Naive thymus-derived CD8-positive, alpha-beta T cell (primary cell): ENCODE measurements at places on chromosomes 13 and 19. TPM values are rescaled to one million over a fixed set of nuclear protein-coding genes. Genes with fewer than 3 reads are reported as not detected.

IQCN gene
- polyA plus RNA-seq = 0.06 TPM

MRPS12 gene
- 87.7 TPM for polyA plus RNA-seq

IL11 gene
- polyA plus RNA-seq = not detected

APLP1 gene
- not detected for polyA plus RNA-seq

TNNT1 gene
- polyA plus RNA-seq = not detected

CD22 gene
- 0.73 TPM for polyA plus RNA-seq

ZNF439 gene
- polyA plus RNA-seq = 3.9 TPM

DNA sequence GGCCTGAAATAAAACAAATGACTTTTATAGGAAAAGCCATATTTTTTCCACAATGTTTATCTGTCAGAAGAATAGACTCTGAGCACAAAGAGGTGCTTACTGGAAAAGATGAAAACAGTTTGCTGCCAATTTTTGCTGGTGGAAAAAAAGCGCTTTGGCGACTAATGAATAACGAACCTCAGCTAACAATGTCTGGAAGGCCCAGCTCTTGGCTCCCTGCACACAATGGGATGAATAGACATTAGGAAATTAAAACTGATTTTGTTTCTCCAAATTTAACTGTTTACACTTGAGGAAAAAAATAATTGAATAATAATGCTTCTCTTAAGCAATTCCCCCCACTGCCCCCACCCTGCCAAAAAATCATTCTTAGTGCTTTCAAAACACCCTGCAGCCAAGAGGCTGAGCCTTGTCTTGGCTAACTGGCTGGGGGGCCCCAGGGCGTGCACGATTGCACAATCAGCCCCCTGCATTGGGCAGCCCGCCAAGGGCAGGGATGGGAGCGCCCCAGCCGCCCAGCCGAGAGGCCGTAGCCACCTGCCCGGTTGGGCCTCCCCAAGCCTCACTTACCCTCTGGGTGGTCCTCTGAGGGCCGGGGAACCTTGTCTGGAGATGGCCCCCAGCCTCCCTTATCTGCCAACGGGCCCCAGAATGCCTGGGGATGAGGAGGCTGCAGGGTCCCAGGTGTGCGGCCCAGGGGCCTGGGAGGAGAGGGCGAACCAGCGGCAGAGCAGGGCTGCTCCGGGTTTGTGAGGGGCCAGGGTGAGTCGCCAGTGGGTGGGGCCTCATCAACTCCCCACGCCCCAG is 16.8 kb downstream of the CEBPG start:
- DNase-seq = no peak

DNA sequence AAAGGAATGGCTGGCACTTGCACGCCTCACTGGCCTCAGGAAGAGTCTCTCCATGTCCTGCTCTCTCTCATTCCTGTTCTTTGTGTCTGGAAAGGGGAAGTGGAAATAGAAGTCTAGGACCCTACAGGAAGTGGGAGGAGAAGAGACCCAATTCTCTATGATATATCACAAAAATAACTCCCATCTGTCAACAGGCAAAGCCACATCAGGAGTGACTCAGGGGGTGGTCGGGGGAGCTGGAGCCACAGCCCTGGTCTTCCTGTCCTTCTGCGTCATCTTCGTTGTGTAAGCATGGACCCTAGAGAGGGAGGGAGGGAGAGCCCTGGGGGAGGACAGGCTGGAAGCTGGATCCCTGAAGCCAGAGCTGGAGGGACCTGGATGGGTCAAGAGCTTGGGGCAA is 3.0 kb downstream of the SIGLEC9 start:
- DNase-seq = no peak

- DNase-seq = no peak
Observed at GRCh38 chr19:54523403-54523802, 20.8 kb downstream of the LAIR2 start.

DNA sequence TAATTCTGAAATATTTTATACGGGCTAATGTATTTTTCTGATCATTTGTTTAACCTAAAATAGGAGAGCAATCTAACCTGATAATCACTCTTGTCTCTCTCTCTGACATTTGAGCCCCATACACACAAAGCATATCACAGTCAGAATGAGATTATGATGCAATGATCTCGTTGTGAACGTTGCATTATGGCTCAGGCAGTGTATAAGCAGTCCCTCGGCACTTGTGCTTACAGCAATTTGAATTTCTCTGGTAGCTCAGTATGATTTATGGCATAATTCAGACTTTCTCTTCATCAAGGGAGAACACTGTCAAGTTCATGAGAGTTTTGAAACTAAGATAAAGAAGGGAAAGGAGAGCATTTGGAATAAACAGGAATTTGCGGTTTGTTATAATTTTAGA is 256.1 kb downstream of the DACH1 start:
- no peak for DNase-seq

- DNase-seq = no peak
Observed at GRCh38 chr13:112723771-112724170, 33.9 kb downstream of the ATP11A start.

- DNase-seq = no peak
Observed at GRCh38 chr19:10173527-10173926, 21.2 kb downstream of the DNMT1 start.

DNA sequence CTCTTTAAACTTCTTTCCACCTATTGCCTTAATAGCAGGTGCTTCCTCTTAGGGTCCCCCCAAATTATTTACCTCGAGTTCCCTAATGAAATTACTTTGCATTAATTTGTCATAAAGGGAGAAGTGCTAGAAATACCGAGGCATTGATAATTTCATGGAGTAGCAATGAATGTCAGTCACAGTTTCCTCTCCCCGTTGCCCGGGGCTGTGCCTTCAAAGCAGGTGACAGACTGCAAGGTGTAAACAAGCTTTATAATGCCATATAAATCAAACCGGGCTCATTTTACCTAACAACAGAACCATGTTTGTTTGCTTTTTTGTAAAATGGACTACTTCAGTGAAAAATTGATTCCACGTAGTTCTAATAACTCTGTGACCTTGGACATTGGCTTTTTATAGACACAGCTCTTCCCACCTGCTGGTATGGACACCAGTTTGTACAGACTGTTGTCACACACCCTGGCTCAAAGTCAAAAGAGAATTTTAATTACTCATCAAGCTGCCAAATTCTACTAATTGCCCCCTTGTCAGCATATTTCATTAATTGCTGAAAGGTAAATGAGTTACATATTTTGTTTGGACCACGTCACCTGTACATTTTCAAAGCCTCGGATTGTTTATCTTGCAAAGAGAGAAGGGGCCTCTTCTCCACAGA is 171.1 kb downstream of the STK24 start:
- no peak for DNase-seq

GRCh38 chr13:98228661-98229341 is 51.7 kb upstream of the RNF113B start:
- no peak for DNase-seq

DNA sequence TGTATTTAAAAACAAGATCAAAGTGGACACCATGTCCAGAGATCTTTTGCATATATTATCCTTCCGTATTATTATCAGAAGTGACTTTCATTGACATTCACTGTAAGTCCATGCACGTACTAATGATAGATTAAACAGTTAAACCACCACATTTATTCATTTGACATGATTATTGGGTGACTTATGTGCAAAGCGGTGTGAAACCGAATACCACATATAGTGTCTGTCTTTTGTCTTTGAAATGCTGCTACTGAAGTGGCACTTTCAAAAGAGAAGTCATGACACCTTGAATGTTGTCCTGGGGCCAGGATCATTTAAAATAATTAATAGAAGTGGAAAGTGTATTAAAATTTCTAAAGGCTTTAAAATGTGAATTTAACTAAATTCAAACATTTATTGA is 100.1 kb downstream of the ERCC5 start:
- DNase-seq = no peak

- DNase-seq = no peak
Observed at GRCh38 chr19:33208904-33209849, 15.0 kb downstream of the LRP3 start.

DNA sequence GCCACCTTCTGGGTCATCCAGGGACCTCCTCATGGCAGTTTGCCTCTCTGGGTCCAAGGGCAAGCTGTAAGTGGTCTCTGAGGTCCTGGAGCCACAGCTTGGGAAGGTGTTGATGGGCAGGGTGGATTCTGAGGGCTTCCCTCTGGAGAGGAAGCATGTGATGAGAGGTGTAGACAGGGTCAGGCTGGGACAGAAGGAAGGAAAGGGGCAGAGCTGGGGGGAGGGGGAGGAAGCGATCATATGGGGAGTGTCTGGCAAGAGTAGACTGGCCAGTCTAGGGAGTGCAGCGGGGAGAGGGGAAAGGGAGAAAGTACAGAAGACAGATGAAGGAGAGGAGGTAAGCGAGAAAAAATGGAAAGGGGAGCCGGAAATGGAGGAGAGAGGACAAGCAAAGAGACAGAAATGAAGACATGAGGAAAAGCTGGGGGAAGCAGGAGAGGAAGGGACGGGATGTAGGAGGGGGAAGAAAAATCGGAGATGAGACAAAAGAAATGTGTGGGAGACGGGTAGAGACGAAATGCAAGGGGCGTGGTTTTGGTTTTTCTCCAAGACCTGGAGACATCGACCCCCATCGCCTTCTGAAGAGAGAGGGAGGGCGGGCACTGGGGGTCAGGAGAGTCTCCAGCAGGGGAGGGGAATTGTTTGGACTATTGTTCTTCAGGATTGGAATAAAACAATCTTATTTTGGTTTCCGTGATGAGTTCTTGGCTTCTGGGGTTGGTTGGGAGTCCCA is 26.6 kb downstream of the ZSWIM9 start:
- DNase-seq = no peak

- no peak for DNase-seq
Observed at GRCh38 chr13:88005188-88005587, 334.0 kb downstream of the SLITRK5 start.

GRCh38 chr13:45823583-45823982 is 28.0 kb downstream of the SIAH3 start:
- DNase-seq = no peak

DNA sequence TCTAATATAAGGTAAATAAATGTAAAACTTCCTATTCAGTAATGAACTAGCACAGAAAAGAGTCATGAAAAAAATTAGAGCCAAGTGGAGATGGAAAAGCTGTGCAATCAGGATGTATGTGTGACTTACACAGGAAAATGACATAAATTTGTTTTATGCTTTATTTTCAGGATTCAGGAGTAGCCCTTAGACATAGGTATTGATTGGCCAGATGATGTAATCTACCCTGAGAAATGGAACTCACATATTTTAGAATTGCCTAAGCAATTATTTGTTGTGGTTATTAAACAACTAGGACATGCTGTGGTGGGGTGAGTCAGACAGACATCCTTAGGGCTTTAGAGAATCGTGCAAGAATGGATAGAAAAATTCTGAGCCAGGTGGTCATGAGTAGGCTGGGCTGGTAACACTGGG is 110.6 kb downstream of the PCDH9 start:
- no peak for DNase-seq

DNA sequence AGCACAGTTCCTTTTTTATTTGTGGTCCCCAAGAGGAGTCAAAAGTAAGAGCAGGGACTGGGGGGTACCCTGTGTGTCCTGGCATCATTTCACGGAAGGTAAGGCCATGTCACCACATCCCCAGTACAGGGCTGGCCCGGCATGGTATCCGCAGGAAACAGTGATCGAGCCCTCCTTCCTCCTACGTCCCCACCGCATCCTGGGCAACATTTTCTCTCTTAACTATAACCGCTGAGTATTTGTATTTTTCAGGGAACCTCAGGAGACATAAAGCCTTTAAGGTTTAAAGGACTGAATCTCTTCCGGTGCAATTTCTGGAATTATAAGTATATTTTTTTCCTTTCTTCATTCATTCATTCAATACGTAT is 13.6 kb upstream of the LATS2 start:
- peak; percentile 33 for DNase-seq
